ENCODE measurements at places on chromosomes 12 and 14. TPM values are rescaled to one million over a fixed set of nuclear protein-coding genes. Genes with fewer than 3 reads are reported as not detected.

GRCh38 chr12:84842406-84843013, 70.1 kb downstream of the SLC6A15 start:
- no peak for DNase-seq

- no peak for DNase-seq
Measured at GRCh38 chr14:104151566-104152245, 13.3 kb downstream of the KIF26A start.

DNA sequence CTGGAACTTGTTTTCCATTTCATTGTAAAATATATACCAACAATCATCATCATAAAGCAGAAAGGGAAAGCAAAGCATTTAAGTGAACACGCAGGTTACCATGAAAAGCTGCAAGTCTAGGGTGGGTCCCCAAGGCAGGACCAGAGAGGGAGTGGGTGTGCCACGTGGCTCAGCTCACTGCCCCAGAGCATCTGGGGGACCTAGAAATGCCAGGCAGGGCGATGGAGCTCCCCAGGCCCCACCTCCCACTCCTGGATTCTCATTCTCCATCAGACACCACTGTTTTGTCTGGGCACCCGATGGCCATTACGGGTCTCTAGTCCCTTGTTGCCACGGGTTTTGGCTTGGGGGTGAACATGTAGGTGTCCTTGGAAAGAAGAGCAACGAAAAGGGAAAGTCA, 34.7 kb downstream of the BCL11B start:
- no peak for DNase-seq

DNA sequence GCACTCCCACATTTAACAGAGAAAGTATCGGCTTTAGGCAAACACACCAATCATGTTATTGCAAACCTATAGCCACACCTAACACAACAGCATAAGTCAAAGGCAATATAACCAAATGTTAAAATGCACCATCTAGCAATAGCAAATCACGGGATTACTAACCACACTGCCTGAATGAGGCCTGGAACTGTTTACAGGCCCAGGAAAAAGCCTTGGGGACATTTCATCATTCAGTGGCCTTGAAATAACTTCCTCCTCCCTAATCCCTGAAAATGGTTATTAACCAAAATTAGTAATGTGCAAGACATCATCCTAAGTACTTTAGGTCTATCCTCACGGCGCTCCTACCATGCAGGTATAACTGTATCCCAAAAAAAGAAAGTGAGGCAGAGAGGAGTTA, 2.3 kb downstream of the GALC start:
- DNase-seq: no peak

Gene PZP
- total RNA-seq: 0.28 TPM

Gene TOMM20L
- not detected for total RNA-seq

Gene MSI1
- 6.5 TPM for total RNA-seq

DNA sequence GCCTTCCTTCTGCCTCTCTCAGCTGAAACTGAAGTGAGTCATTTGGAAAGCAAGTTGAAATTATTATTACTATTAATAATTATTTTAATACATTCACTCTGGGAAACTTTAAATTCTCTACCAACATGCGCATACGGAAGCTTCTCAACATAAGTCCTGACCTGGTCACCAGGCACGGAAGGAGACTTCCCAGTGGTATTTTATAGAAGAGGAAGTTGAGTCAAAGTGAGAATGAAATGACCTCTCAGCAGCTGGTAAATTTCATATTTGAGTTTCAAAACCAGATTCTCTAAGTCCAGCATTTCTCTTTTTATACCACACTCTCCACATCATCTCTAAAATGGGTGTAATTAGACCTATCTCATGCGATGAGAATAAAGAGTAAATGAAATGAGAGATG, 747.4 kb downstream of the VRK1 start:
- DNase-seq: no peak

Gene SRRM4
- total RNA-seq: 0.37 TPM

Gene ENDOU
- 0.11 TPM for total RNA-seq

- DNase-seq: no peak
Measured at GRCh38 chr12:12399161-12399560, 42.3 kb downstream of the BORCS5 start.

DNA sequence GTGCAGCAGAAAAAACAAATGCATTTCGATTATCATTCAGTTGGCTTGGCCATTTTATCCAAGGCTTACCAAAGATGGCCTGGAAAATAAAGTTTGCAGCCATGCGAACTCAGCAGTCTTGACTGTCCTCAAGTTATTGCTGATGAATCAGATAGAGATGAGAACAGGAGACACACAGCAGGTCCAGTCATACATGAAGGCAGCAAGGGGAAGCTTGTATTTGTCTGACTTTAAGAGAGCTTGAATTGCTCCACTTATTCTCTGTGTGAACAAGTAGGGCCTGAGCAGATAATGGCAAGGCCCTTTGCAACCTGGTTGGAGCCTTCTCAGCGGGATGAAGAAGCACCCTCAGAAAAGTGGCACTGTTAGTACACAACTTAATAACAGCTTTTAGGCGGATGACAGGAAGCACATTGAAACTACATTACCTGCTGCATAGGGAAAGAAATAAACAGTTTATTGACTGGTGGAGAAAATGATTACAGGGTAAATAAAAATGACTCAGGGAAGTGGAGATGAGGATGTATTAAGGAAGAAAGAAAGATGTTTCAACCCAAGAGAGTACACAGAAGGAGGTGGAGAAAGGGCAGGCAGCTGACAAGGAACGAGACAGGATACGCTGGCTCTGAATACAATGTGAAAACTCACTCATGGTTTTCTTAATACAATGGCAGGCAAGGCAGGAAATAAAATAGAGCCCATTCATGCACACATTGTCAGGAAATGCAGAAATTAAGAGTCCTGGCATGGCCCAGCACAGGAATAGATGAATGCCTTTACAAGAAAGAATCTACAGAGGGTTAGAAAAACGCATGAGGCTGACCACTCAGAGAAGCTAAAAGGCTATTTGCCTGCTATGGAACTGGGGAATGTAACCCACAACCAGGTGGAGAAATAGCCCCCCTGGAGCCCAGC, 128.4 kb downstream of the GALC start:
- no peak for DNase-seq

- DNase-seq: peak; percentile 85
Measured at GRCh38 chr14:32201193-32201815, 541 bp upstream of the RNU6-7 start.

DNA sequence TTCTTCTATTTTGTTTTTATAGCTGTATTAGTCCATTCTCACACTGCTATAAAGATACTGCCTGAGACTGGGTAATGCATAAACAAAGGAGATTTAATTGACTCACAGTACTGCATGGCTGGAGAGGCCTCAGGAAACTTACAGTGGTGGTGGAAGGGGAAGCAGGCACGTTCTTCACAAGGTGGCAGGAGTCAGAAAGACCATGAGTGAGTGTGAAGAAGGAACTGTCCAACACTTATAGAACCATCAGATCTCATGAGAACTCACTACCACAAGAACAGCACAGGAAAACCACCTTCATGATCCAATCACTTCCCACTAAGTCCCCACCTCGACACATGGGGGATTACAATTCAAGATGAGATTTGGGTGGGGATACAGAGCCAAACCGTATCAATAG, 42.3 kb downstream of the ARMH4 start:
- no peak for DNase-seq

Gene KRT6A
- total RNA-seq: not detected

Gene AQP5
- total RNA-seq: not detected

Gene JPH4
- total RNA-seq: 0.13 TPM

- no peak for DNase-seq
Measured at GRCh38 chr12:75854681-75855309, 176.8 kb downstream of the PHLDA1 start.

GRCh38 chr14:88599761-88600439, 37.1 kb downstream of the ZC3H14 start:
- DNase-seq: no peak

GRCh38 chr12:99911967-99912366, 72.8 kb downstream of the ANKS1B start:
- no peak for DNase-seq

Gene OAS1
- total RNA-seq: 12.4 TPM

DNA sequence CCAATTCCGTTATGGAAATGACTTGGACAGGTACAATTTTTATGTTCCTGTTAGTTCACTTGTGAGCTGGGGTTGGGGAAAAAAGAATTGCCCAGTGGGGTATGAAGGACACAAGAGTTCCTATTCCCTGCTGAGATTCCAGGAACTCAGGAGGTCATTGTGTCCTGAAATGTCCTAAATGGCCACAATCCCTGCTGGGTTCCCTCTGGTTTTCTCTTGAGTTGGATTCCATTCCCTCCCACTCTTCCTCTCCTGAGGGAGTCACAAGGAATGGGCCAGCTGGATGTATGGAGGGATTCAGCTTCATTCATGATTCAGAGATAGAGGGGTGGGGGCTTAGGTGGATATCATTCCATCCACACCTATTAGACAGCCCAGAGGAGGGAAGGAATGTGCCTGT, 34.5 kb upstream of the DCD start:
- no peak for DNase-seq

DNA sequence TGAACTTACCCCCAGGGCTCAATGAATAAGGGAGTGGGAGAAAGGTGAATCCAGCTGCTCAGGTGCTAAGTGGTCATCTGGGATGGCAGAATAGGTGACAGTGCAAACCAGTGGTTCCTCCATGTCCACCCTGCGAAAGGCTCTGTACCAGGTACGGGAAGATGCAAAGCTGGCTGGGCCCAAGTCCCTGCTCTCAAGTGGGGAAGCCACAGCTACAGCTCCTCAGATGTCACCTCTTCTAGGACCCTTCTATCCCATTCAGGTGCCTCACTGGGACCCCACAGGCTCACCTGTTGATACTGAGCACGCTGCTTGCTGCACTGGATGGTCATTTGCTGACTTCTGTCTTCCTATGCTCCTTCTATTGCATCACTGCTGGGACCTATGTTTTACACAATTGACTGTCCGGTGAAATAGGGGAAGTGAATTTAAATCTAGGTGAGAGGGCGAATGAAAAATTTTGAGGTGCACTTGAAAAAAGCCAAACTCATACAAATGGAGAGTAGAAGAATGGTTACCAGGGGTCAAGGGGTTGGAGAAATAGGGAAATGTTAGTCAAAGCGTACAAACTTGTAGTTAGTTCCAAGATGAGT, 20.3 kb upstream of the PPP4R4 start:
- no peak for DNase-seq

Gene SLC39A2
- not detected for total RNA-seq

DNA sequence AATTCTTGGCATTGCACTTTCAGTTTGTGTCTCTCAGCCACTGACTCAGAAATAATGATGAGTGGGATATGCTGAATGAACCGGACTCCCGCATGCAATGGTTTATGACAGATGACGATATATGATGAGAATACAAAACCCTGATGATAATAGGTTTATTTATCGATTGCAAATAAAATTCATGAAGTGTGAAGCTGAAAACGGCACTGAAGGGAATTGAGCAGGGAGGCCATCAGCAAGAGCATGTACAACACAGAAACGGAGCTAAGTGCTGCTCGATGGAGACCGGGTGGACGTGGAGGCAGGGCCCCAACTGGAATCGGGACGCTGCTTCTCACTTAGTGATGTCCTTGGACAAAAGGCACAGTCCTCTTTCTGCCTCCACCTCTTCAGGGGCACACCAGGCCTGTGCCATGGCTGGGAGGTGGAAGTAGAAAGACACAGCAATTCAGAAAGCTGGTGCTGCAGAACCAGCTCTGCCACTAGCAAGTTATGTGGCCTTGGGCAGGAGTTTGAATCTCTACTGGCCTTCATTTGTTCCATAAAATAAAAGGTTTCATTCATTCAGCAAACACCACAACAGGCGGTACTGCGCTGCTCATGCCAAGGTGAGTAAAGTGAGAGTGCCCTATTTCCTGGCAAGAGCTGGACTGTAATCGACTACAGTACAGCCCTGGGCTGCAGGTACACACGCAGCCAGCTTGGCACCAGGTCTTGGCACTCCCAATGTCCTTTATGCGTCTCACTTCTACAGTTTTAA, 117.0 kb downstream of the EGLN3 start:
- DNase-seq: no peak

DNA sequence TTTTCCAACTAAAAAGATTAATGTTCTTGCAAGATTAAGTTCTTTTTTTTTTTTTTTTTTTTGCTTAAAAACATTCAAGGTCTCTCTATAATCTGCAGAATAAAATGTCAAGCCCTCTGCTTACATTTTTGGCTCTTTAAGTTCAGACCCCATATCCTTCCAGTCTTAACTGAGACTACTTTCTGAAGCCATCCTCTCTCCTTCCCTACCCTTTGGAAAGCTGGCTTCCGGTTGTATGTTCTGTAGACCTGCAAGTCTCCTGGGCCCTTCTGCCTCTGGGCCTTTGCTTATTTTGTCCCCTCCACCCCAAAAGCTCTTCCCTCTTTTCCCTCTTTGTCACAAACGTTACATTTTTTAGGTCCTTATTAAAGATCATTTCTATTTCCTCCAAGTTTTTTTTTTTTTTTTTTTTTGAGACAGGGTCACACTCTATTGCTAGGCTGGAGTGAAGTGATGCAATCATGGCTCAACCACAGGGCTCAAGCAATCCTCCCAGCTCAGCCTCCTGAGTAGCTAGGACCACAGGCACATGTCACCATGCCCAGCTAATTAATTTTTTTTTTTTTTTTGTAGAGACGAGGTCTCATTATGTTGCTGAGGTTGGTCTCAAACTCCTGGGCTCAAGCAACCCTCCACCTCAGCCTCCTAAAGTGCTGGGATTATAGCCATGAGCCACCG, 46.5 kb downstream of the PTPRB start:
- DNase-seq: no peak

- DNase-seq: no peak
Measured at GRCh38 chr14:32675433-32675832, 263.2 kb upstream of the NPAS3 start.

- no peak for DNase-seq
Measured at GRCh38 chr12:51797301-51797700, 51.2 kb downstream of the FIGNL2 start.

DNA sequence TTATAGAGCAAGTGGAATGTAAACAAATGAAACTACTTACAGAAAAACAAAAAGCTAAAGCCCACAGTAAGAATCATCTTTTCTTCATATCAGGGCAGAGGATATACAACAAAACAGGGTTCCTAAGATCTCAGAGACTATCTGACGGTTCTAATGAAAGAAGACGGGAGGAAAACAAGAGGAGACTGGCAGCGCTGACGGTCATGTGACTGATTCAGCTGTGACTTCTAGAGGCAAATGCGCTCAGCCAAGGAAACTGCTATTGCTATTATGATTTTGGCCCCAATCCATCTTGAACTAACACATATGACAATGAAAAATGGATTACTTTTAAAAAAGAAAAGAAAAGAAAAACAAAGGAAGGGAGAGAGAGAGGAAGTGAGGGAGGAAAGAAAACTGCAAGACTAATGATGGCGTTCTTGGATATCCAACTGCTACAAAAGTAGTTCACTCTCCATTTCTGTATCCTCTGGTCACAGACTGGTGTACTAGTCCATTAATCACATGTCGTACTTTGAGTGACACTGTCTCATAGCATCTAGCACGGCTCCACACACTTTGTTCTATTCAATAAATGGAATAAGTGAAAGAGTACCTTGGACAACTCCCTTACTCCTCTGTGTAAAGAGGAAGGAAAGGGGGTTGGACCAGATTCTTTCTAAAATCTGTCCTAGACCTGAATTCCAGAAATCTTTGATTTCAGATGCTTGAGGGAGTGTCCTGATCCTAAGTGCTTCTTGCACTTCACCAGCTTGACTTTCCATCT, 119.3 kb downstream of the DAD1 start:
- DNase-seq: no peak

Gene TMEM229B
- total RNA-seq: 1.1 TPM

- no peak for DNase-seq
Measured at GRCh38 chr14:30214014-30214413, 286.4 kb upstream of the PRKD1 start.

Data from heart right ventricle (tissue), 16 donors.